ENCODE measurements at places on chromosomes 7 and 10. TPM values are rescaled to one million over a fixed set of nuclear protein-coding genes. Genes with fewer than 3 reads are reported as not detected.

DNA sequence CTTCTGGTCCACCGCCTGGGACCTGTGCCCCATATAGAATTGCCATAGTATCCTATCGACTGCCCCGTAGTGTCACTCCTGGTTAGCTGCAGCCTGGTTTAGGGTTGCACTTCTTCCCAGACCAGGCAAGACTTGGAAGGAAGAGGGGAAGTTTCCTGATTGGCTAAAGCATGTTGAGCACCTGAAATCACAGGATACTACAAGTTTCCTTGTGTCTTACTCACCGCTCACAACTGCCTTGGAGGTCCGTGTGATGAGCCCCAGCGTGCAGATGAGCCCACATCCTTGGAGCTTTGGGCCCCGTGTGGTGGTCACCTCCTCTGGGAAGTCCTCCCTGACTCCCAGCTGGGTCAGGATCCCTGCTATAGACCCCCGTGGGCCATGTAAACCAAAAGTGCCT lies 73.9 kb upstream of the GTF2I start:
- H3K4me3 ChIP-seq = no peak overlapping the region
- H3K27ac ChIP-seq = peak overlapping the region; percentile 85
- H3K27me3 ChIP-seq = no peaks in the 10 kb centered on the region
- H3K36me3 ChIP-seq = no peaks in the 10 kb centered on the region

GRCh38 chr7:134907639-134908038 lies 78.7 kb upstream of the AGBL3 start:
- no peaks in the 10 kb centered on the region for H3K27me3 ChIP-seq
- DNase-seq = no peak
- no peak overlapping the region for H3K4me3 ChIP-seq
- H3K27ac ChIP-seq = peak overlapping the region; percentile 76
- peaks cover 64% of the 10 kb centered on the region for H3K4me1 ChIP-seq

DNA sequence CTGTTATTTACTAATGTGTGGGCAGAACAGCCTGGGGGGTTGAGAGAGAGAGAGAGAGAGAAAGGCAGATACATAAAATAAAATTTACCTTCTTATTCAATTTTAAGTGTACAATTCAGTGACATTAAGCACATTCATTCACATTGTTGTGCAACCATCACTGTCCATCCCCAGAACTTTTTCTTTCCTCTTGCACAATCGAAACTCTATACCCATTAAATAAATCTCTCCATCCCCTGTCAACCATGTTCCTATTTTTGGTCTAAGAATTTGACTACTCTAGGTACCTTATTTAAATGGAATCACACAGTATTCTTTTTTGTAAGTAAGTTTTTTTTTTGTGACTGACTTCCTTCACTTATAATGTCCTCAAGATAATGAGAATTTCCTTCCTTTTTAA lies 181.6 kb downstream of the SND1 start:
- no peak for DNase-seq
- no peaks in the 10 kb centered on the region for H3K36me3 ChIP-seq
- H3K27ac ChIP-seq = no peak overlapping the region
- H3K27me3 ChIP-seq = no peaks in the 10 kb centered on the region

DNA sequence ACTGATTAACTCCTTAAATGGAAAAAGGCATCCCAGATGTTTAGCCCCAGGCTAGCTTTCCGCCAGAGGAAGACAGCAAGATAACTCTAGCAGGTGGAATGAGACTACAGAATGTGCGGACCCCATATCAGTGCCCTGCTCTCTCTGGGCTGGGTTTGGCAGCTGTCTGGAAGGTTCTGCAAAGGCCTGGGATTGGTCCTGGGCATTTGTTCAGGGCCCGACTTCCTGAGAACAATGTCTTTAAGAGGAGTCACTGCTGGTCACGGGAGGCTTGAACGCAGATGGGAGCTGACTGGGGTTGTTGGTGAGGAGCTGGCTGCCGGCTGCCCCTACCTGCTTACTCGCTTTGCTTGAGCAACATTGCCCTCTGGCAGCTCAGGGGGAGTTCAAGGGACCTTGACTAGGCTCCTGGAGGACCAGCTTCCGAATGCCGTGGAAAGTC lies 130.6 kb upstream of the BTBD16 start:
- H3K27me3 ChIP-seq = no peaks in the 10 kb centered on the region
- peak overlapping the region; percentile 71 for H3K27ac ChIP-seq
- peak overlapping the region; percentile 4 for H3K4me3 ChIP-seq
- H3K36me3 ChIP-seq = no peaks in the 10 kb centered on the region
- no peak for DNase-seq

The ABHD11 gene
- total RNA-seq = 19.5 TPM

DNA sequence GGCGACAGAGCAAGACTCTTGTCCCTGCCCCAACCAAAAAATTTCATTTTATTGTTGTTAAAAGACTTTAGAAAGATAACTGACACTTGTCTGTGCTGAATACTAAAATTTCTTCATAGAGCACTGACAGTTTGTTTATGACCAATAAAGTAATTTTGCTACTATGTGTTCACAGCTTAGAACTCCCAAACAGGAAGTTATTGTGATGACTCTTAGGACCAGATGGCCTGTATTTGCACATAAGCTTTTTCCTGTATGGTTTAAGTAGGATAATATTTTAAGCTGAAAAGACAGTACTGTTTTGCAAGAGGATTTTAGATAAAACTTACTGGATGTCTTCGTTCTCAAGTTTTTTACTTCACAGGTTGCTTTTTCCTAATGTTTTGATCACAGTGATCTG lies 80.7 kb downstream of the MMRN2 start:
- H3K27ac ChIP-seq = no peak overlapping the region
- H3K4me3 ChIP-seq = no peak overlapping the region
- H3K36me3 ChIP-seq = no peaks in the 10 kb centered on the region
- no peaks in the 10 kb centered on the region for H3K27me3 ChIP-seq
- H3K4me1 ChIP-seq = no peaks in the 10 kb centered on the region

The NEUROG3 gene
- not detected for total RNA-seq

The GRM3 gene
- not detected for total RNA-seq

GRCh38 chr10:119652361-119652730 lies 1.2 kb downstream of the BAG3 start:
- no peak for DNase-seq
- peaks cover 41% of the 10 kb centered on the region for H3K4me1 ChIP-seq
- peak overlapping the region; percentile 100 for H3K27ac ChIP-seq
- peak overlapping the region; percentile 99 for H3K4me3 ChIP-seq

- no peaks in the 10 kb centered on the region for H3K36me3 ChIP-seq
- H3K4me3 ChIP-seq = no peak overlapping the region
- no peaks in the 10 kb centered on the region for H3K27me3 ChIP-seq
- DNase-seq = no peak
Observed at GRCh38 chr7:31948029-31948428, 122.2 kb downstream of the PDE1C start.

- DNase-seq = no peak
- H3K27me3 ChIP-seq = no peaks in the 10 kb centered on the region
- no peaks in the 10 kb centered on the region for H3K4me1 ChIP-seq
- no peak overlapping the region for H3K27ac ChIP-seq
- no peak overlapping the region for H3K4me3 ChIP-seq
Observed at GRCh38 chr7:50806143-50806542, 23.4 kb upstream of the GRB10 start.

The DYNC1I1 gene
- 2.2 TPM for total RNA-seq

The CALY gene
- not detected for total RNA-seq

DNA sequence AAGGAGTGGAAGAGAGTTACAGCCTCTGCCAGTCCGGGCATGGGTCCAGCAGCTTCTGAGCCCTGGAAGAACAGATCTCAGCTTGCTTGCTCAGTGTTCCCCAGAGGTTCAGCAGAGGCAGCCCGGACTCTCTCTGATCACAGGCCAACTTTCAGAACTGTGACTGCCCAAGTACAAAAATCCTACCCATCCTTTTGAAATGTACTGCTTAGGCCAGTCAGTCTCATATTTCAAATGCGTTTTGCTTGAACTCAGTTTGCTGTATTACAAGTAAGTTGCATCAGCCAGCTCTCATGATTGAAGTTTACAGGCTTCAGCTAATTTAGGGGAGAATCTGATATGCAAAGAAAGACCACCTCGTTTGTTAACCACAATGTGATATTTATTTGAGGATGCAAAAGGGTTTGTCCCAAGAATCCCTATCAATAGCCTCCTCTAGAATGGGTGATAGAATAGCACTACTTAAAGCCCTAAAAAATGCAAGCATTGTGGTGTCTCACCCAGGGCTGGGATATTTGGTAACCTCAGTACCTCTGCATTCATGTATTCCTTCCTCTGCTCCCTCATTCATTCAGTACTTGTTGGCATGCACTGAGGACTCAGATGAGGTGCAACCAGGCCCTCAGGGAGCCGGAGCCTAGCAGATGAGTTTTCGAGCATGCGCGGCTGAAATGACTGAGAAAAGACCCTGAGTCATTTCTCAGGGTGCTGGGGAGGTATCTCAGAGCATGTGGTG lies 7.0 kb downstream of the AIMP2 start:
- DNase-seq = no peak
- no peak overlapping the region for H3K4me3 ChIP-seq
- H3K36me3 ChIP-seq = peaks cover 10% of the 10 kb centered on the region
- peak overlapping the region; percentile 91 for H3K27ac ChIP-seq

DNA sequence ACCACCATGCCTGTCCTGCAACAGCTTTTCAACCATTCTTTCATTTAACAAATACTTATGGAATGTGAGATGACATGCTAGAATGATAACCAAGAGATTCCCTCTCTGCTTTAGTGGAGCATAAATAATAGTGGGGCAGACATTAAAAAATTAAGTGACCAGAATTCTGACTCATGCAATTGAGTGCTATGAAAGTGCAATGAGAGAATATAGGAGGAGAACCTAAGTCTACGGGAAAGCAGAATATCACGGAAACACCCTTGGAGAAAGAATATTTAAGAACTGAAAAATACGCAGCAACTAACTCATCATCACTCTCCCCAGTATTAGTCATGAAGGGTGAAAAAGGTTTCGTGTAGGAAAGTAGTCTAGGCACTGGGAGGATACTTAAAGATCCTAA lies 7.1 kb downstream of the KIF5B start:
- no peak overlapping the region for H3K4me3 ChIP-seq
- H3K4me1 ChIP-seq = peaks cover 73% of the 10 kb centered on the region
- H3K36me3 ChIP-seq = no peaks in the 10 kb centered on the region

The PRSS1 gene
- not detected for total RNA-seq

The ZC3HAV1 gene
- total RNA-seq = 27.7 TPM
